ENCODE measurements at places on chromosomes 1 and 21.

DNA sequence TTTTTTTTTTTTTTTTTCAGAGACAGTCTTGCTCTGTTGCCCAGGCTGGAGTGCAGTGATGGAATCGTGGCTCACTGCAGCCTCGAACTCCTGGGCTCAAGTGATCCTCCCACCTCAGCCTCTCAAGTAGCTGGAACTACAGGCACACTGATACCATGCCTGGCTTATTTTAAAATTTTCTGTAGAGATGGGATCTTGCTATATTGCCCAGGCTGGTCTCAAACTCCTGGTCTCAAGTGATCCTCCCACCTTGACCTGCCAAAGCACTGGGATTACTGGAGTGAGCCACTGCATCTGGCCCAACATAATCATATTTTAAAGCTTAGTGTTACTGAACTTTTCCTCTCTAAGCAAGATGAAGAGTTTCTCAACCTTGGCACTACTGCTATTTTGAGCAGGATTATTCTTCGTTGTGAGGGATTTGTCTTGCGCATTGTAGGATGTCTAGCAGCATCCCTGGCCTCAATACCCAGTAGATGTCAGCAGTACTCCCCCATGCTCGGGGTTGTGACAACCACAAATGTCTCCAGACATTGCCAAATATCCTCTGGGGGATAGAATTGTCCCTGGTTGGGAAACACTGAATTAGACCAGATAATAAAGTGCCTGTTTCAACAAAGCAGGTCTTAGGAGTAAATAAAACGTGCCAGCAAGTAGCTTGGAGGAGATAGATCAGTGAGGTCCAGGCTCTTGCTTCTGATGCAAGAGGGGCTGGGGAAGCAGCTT, 15.1 kb upstream of the THRAP3 start:
- no peak for DNase-seq

GRCh38 chr1:154326546-154327465, 1.5 kb downstream of the ATP8B2 start:
- no peak for DNase-seq

DNA sequence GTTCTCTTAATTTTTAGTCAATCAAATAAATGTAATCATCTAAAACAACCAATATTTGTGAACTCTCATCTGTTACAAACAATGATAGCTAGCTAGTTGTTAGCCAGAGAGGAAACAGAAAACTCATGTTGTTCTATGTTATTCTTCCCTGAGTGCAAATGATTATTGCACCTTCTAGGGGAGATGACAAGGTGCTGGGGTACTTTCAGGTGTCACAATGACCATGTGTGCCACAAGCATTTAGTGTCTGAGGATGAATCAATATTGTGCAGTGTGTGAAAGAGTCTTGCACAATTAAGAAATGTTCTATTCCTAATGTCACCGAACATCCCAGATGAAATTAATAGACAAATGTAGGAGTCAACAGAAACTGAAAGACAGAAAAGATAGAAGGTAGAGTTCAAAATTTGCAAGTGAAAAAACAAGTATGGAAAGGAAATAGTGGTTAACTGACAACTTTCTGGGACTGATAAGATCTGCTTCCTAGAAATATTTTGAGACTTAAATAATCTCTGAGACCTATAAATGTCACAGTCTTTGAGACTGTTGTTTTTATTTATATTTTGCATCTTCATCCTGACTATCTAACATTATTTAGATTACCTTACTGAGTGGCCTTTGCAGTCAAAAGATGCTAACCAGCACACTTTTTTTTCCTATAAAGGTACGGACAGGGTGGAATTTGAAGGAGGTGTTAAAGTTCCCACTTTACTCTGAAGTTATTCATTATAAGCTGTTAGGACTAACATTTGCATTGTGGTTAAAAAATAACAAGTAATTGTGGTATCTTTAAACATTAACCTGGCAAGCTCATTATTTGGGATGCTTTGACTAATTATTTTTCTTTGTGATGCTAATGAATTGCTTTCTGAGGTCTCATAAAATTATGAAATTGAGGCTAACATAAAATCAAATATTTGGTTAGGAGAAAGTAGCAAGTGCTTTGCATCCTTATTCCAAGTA, 21.6 kb upstream of the DPYD start:
- DNase-seq, result no peak

DNA sequence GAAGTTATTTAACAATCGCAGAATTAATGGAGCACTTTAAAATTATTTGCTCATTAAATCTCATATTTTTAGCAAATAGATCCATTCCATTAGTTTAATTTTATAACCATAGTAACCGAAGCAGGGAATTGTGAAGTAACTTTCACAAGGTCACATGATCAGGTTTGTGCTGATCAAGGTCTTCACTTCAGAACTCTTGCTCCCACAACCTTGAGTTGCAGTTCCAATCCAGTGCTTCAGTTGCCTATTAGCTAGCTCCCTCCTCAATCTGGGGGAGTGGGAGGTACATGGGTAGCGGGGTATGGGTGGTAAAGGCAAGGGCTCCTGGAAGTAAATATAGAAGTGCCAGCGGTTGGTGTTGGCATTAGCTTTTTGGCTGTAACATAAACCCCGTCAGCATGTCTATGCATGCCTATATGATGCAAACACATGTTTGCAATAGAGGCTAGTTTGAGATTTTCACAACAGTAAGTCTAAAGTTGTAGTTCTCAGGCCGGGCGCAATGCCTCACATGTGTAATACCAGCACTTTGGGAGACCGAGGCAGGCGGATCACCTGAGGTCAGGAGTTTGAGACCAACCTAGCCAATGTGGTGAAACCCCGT, 5.8 kb downstream of the ATP5IF1 start:
- no peak for DNase-seq

DNA sequence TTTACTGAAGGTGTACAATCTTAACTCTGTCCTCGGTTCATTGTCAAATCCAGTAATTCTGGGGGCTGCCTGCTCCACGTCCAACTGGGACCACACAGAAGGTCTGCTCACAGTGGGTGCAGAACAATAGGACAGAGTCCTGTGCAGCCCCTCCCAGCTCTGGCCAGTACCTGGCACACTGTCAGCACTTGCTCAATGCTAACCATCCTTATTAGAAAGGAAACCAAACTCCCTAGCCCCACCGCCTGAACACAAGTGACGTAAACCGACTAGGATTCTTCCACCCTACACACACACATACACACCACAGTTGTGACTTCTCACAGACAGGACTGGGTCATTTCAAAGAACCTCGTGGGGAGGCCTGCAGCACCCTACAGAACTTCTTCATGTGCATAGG, 5.2 kb downstream of the BCAR3 start:
- no peak for DNase-seq

- DNase-seq, result no peak
Observed at GRCh38 chr1:219276049-219276738, 102.5 kb downstream of the LYPLAL1 start.

DNA sequence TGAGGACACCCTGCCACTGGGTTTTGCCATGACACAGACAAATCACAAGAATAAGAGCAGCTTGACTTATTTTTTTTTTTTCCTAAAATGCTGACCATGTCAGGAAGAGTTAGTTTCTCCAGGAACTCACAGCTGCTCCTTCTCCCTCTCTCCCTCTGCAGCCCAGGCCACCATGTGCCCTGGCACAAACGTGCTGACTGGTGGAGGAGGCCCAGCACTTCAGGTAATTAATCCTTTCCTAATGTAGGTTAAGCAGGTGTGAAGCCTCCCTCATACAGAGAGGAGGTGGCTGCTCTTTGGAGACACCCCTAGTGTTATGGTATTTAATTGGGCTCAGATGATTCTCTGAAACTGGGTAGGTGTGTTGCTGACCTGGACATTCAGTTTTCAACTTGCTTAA, 129.8 kb upstream of the USH2A start:
- no peak for DNase-seq

DNA sequence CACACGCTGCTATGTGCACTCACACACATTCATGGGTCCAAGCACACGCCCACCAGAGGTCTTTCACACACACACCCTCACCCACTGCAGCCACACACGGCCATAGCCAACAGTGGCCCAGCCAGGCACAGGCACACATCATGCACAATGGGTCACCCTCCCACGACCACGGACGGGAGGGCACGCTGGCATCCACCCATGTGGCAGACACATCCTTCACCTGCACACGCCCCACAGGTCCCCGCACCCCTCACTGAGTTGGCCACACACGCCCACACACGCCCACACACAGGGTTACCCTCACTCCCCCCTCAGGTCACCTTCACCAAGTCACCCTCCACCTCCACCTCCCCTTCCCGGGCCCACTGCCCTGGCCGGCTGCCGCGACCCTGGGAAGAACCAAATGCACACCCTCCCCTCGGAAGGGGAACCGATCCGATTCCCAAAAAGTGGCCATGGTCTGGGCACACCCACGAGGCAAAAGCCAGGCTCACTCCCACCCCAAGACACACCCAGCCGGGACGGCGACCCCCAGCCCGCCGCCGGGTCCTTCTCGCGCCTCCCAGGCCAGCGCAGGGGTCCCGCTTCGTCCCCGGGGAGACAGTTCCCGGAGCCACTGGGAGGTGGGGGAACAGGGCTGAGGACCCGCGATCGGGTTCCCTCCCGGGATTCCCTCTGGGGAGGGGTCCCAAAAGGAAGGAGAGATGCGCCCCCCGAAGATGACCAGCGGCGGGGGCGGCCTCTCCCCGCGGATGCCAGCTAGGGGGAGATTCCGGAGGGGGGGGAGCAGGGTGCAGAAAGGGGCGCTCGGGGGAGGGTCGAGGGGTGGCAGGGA, 860 bp downstream of the SDC3 start:
- no peak for DNase-seq

- no peak for DNase-seq
Observed at GRCh38 chr1:45493116-45493697, 2.2 kb upstream of the TESK2 start.
